NCI-H2029 treated with DMSO at 0.1 percent for 48 hours (cell line): ENCODE measurements at places on chromosomes 7 and 10.

- DNase-seq, result no peak
Measured at GRCh38 chr7:115689941-115690340, 340.6 kb downstream of the TFEC start.

DNA sequence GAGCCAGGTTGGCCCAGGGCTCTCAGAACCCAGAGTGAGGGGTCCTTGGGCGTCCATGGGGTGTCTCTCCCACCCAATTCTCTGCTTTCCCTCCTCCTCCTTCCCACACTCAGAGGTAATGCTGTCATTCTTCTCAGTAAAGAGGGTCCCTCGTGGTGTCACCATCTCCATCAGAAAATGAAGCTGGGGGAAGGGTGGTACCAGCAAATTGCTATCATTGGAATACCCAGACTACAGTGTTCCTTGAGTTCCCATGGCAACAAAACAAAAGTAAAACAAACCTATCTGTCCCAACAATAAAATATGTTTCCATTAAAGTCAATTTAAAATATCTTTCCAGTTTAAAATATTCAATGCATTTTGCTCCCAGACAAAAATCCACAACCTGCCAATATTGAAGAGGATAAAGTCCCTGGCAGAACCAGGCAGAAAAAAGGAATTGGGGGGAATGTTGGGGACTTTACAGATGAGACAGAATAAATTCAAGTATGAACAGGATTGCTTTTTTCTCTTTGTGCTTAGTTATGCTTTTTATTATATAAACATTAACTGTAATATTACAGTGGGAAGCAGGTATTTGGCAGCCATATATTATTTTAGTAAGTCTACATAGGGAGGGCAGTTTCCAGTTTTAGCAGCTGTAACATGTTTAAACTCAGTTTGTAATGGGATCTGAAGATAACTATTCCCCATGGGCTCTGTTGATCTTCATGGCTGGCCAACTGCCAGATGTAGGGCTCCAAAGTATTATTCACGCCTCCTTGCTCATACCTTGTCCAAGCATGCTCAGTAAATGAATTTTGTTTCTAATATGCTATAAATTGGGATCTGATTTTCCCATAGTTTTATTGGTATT lies 182.1 kb downstream of the ARID5B start:
- DNase-seq, result peak; percentile 6

DNA sequence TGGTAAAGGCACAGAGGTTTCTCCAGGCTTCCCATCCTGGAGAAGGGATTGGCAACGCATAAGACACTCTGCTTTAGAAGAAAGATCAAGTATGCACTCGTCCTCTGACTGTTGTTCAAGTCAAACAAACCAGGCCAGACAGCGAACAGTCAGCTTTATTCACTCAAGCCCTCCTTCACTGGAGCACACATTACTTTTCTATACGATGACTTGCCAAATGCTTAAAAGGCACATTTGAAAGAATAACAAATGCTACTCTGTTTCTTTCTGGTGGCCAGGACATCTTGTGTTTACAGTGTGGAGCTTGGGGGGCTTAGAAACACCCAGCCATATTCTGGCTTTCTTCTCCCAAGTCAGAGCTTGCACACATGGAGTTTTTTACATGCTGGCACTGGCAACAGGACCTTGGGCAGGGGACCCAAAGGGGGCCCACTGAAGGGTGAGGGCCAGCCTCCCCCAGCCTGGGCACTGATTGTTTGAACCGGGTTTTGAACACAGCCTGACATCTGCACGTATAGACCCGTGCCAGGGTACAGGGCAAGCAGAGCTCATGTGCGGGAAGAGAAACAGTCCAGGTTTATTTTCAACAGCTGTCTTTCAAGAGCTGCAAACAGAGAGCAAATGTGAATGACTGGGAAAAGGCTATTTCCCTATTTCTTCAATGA lies 33.3 kb upstream of the FGFR2 start:
- DNase-seq, result no peak

- DNase-seq, result no peak
Measured at GRCh38 chr10:79192677-79193003, 123.9 kb downstream of the ZMIZ1 start.

DNA sequence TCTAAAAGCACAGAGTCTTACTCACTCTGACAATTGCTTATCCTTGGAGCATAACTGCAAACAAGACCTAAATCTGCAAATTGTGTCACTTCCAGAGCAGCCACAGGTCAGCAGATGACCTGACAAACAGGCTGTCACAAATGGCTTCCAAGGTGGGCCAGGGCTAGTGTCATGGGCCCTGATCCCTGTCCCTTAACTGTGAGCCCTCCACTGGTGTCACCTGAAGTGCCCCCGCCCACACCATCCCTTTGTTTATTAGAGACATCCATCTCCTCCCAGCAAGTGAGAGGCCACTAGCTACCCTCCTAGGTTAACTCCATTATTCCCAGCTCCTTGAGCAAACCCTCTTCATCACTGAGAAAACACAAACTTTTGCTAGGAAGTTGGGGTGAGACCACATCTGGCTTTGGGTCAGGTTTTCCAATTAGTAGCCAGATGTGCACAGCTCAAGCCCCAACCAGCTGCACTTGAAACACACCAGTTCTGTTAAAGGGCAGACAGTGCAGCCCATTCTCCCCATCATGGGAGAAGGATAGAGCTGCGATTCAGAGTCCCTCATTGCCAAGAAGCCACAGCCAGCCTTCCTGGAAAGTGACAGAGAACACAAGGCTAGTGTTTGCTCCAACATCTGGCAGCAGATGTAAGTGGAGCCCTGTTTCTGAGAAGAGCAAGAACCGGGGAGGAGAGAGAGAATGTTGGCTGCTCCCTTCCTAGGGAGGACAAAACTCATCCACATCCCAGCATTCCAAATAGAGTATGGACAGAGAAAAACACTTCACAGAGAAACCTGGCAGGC lies 75.7 kb upstream of the NANOS1 start:
- no peak for DNase-seq

GRCh38 chr10:61992671-61993668 lies 91.5 kb downstream of the ARID5B start:
- DNase-seq, result no peak

DNA sequence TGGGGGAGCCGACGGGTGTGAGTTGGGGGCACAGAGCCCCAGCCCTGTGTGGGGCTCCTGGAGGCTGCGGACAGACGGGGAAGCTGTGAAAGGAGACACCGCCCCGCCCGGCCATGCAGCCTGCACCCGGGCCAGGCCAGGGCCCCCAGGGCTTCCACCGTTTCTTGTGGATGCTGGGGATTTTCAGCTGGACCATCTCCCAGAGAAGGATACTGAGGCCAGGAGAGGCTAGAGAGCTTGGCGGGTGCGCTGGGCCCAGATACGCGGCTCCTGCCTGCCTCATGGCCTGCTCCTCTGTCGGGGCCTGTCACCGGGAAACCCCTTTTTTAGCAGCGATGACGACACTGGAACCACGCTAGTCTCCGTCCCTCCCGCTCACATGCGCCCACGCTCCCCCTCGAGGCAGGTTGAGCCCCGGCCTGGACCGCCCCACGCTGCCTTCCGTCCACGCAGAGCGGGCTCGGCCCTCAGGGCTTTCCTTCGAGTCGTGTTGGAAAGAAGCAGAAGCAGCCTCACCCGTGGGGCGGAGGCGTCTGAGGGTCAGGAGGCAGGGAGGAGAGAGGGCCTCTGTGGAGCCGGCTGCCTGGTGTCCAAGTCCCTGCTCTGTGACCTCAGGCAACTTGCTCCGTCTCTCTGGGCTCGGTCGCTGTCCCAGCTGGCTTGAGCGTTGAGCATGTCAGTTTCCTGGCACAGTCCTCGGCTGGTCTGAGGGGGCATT lies 11.7 kb downstream of the TMEM184A start:
- no peak for DNase-seq

- no peak for DNase-seq
Measured at GRCh38 chr10:122468926-122469781, 7.8 kb downstream of the HTRA1 start.

DNA sequence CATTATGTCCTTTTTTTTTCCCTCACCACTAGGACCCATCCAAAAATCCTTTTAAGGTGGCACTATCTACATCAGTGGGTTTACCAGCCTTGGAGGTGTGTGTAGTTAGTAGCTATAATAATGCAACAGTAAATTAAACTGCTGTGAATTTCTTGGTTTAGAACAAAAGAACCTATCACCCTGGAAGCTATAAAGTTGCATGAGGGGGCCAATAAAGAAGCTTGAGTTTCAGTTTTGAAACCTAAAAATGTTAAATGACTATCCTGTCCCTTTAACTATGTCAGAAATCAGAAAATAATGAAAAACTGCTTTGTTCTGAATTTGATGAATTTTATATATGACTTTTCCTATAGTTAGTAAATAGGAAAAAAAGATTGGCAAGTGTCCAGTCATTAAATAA lies 80.2 kb downstream of the POLL start:
- no peak for DNase-seq

DNA sequence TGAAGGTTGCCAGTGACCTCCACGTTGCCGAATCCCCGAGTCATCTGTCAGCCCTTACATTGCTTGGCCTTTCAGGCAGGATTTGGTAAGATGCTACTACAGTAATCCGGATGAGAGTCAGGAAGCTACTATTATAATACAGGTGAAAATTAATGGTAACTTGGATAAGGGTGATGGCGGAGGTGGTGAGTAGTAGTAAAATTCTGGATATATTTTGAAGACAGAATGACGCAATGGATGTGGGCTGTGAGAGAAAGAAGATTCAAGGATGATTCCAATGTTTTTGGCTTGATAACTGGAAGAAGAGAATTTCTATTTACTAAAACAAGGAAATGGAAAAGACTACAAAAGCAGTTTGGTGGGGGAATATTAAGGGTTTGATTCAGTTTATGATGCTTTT lies 1.4 kb upstream of the DNAJB12 start:
- no peak for DNase-seq

GRCh38 chr7:157466867-157467261 lies 130.1 kb downstream of the DNAJB6 start:
- no peak for DNase-seq

DNA sequence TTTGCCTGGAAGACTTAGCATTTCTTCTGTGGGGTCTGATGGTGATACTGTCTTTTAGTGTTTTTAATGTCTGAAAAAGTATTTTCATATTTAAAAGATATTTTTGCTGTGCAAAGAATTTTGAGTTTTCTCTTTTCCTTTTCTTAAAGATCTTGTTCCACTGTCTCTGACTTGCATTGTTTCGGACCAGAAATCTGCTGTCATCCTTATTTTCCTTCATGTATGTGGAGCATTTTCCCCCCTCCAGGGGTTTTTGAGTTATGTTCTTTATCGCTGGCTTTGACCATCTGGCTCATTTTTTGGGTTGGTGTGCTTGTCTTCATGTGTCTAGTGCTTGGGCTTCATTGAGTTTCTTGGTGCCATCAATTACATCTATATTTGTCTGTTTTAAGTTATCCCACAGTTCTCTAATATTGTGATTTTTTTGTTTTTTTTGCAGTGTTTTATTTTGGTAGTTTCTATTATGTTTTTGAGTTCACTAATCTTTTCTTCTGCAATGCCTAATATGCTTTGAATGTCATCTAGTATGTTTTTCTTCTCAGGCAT lies 119.9 kb downstream of the MGMT start:
- no peak for DNase-seq

- no peak for DNase-seq
Measured at GRCh38 chr7:148867596-148868377, 16.3 kb downstream of the EZH2 start.

GRCh38 chr7:9718071-9718661 lies 1255.5 kb upstream of the PHF14 start:
- DNase-seq, result no peak

DNA sequence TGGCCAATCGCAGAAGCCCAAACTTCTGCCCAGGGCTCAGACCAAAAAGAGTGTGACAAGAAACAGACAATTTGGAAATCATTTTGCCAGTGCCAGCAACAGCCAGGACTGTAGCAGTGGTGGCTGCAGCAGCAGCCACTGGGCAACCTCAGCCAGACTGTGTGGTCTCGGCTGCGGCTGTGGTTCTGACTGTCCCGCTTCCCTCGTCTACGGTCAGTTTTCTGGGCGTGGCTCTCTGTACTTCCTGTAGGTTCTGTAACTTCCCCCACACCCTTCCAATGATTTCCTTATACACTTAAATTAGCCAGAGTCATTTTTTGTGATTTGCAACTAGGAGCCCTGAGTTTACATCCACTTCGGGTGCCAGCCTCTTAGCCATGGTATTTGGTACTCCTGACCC lies 39.9 kb downstream of the CYTH3 start:
- DNase-seq, result no peak

DNA sequence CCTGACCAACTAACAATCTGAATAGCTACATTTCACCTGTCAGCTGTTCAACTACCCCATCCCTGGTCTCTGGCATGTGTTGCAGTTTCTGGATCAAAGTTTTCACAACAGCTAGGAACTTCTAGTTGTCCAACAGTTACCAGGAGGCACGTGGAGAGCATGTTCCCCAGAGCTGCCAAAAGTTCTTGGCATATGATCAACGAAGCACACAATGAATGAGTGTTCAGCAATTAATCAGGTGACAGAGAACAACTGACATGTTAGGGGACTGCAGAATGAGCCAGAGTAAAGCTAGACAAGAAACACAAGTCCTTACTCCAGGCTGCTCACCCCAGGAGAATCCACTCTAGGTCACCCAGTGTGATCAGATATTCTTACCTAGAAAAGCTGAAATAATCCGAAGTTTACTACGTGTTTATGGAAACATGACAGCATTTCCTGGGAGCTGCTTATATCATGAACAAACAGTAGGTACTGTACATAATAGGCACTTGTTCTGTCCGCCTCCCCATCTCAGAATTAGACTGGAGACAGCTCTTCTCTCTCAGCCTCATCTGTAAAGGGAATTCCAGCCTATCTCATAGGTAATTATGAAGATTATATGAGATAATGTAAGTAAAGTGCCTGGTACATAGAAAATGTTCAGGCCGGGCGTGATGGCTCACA lies 50.6 kb downstream of the ZNF438 start:
- DNase-seq, result peak; percentile 48

DNA sequence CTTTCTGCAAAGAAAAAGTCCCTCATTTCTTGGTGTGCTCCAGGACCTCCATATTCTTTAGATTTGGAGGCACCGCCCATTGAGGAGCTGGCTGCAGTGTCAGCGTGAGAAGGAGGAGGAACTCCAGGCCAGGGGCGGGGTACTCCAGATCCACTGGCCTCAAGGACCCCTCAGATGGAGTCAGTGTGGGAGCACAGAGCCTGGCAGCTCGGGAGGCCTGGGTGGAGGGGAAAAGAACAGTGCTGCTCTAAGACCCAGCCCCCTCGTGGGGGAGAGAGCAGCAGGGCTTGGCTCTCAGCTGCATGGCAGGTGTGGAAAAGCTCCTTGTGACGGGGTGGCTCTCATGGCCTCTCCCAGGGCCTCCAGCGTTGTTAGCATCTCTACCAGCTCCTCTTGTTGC lies 70.5 kb downstream of the ITGB1 start:
- no peak for DNase-seq

- no peak for DNase-seq
Measured at GRCh38 chr10:114329634-114330365, 74.5 kb downstream of the AFAP1L2 start.

DNA sequence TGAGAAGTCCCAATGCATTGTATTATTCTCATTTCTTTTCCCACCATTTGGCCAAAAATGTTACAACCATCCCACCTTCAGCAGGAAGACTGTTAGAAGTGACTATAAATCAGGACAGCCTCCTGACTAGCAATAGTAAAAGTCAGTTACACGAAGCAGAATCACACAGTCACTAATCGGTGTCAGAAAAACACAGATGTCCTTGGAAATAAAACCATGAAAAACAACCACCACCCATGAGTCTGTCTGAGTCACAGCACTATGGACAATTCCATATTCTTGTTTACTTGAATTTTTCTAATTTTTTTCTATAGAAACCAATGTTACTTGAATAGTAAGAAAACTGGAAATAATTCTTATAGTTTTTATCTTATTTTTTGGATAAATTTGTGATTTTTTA lies 81.9 kb upstream of the FRMD4A start:
- DNase-seq, result no peak

- DNase-seq, result no peak
Measured at GRCh38 chr7:20776214-20776911, 10.3 kb downstream of the SP8 start.

- peak; percentile 85 for DNase-seq
Measured at GRCh38 chr7:141381794-141382427, 169.3 kb upstream of the AGK start.
